ENCODE measurements at places on chromosomes 6 and 20. TPM values are rescaled to one million over a fixed set of nuclear protein-coding genes. Genes with fewer than 3 reads are reported as not detected.
A peak's percentile ranks its signal among the peaks of the same experiment; 100 is the strongest.

- DNase-seq, result no peak
These were observed 1.9 kb upstream of the BCAS4 start for GRCh38 chr20:50792708-50793574.

- DNase-seq, result no peak
These were observed at the start of gene DSP for GRCh38 chr6:7541175-7542064. Gene DSP (plus strand): TSS chr6:7541671. CDS start chr6:7541916, 245 bp downstream.

The SRMS gene
- not detected for polyA plus RNA-seq

The CDH4 gene
- 2.1 TPM for polyA plus RNA-seq

DNA sequence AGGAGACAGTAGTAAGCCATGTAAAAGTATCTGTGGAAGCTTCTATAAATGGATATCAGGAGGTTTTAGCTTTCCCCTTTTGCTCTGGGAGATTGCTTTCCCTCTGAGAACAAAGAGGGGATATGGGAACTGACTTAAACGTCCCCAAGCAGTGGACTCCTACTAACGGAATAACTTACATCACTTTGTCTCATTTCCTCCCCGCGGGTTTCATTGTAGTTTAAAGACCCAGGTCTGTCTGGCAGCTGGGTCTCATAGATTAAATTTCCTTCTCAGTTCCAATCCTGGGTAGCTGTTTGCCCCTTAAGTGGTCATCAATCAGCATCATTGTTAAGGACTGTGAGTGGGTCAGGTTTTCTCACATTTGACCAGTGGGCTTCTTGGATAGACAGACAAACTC, 68.7 kb downstream of the PLAGL1 start:
- no peak for DNase-seq

GRCh38 chr6:73233048-73233447, 7.8 kb upstream of the KHDC1L start:
- DNase-seq, result no peak

DNA sequence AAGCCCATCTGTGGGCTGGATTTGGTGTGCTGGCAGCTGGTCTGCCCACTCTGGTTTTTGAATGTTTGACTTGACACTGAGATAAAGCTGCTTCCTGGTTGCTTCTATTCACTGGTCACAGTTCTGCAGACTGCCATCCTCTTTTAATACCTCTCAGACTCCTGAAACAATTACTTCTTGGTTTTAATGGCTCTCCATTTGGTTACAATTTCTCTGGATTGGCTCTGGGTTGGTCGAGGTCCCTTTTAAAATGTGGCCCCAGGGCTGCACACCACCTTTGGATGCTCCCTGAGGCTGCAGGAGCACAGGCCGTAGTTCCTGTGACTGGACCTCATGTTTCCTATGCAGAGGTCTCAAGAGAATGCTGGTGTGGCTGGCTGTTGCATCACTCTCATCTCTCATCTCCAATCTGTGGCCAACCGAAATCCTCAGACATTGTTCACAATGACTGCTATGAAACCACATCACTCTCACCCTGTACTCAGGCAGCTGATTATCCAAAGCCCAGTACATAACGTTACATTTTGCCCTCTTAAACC, 98.5 kb downstream of the INSM1 start:
- no peak for DNase-seq

GRCh38 chr20:34511891-34512265, 4.3 kb upstream of the DYNLRB1 start:
- DNase-seq, result no peak

DNA sequence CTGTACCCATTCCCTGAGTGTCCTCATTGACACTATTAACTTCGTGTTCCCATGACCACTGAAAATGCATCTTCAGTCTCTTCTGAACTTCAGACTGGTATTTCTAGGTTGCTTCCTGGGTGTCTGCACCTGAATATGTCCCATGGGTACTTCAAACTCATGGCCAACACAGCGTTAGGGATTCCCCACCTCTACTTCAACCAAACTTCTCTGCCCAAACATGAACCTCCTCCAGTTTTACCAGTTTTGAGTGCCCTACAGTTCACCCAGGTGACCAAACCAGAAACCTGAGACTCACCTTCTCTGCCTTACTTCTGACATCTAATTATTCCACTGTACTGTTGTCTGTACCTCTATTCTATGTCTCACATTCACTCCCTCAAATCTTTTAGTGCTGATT, 99.5 kb upstream of the SUPT3H start:
- DNase-seq, result no peak

DNA sequence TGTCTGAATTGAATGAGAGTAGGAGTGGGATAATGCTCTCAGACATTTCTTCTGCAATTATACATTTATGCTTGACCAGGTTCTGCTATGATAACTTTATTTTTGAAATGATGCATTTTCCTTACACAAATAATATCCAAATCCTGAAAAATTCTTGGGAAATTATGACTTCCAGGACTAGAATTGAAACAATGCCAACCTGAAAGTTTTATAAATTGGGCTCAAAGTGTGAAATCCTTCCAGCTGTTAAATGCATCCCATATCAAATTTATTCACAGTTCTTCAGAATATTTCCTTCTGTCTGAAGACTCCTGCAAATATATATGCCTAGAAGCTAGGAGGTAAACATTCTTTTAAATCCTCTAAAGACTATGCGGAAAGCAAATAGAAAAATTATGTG, 155.7 kb upstream of the EYA4 start:
- DNase-seq, result no peak

DNA sequence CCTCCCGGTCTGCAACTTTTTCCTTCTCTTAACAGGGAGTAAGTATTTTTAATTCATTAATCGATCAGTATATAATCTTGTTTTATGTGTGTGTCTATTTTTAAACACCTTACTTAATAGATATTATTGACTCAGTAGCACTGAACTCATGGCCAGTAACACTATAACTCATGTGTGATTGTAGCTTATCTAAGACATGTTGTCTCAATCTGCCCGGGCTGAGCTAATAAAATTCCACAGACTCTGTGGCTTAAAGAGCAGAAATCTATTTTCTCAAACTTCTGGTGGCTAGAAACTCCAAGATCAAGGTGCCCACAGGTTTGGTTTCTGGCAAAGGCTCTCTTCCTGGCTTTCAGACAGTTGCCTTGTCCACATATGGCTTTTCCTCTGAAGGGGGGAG, 68.8 kb upstream of the TNFAIP3 start:
- no peak for DNase-seq

The BPIFA1 gene
- polyA plus RNA-seq, result not detected

DNA sequence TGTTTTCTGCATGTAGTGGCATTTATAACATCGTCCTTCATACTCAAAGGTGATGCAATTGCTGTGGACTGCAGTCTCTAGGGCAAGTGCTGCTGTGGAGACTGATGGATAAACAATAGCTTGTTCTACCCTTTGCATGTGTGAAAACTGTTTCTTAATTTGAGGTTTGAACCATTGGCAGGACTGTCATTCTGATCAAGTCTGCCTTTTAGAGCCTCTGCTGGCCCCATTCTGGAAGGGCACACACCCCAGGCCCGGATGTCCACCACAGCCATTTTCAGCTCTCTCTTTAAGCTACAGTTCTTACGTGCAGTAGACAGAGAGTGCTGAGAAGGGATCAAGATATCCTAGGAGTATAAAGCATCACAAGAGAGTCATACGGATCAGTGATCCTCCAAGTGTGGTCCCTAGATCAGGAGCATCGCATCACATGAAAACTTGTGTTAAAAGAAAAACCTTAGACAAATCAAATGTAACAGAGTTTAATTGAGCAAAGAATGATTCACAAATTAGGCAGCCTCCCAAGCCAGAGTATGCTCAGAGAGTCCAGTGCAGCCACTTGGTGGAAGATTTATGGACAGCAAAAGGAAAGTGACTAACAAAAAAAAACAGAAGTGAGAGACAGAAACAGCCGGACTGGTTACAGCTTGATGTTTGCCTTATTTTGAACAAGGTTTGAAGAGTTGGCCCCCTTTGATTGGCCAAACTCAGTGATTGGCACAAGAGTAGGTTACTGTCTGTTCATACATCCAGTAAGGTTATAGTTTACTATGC, 52.0 kb downstream of the FRK start:
- DNase-seq, result no peak

DNA sequence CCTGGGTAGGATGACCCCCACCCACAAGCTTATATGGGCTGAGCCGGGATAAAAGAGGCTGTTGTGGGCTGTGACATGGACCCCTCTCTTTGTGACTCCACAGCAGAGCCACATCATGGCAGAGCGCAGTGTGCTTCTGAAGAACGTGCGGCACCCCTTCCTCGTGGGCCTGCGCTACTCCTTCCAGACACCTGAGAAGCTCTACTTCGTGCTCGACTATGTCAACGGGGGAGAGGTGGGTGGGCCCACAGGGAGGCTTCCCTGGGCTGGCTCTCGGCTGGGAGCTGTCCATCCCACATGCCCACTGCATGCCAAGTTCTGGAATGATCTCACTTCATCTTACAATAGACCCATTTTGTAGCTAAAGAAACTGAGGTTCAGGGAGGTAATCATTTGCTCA, 10.5 kb downstream of the SGK2 start:
- no peak for DNase-seq

DNA sequence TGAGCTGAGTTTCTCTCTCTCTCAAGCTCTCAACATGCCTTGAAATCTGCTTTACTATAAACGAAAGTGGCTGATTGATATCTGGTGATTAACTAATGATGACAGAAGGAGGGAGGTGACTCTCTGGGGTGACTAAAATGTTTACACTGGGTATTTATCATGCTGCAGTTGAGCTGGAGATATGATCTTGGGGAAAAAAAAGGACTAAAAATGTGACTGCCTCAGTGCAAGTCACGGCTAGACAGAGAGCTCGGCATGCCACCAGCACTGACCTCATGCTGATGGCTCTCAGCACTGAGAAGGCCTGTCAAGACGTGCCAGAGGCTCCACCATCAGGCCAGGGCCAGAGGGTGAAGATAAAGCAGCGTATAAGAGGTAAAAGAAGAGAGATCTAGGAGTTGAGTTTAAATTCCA, 103.1 kb upstream of the SPACA1 start:
- no peak for DNase-seq

GRCh38 chr6:109103942-109104341, 8.6 kb downstream of the CEP57L1 start:
- no peak for DNase-seq

- no peak for DNase-seq
These were observed 144.5 kb upstream of the HMGN3 start for GRCh38 chr6:79378957-79379356.

DNA sequence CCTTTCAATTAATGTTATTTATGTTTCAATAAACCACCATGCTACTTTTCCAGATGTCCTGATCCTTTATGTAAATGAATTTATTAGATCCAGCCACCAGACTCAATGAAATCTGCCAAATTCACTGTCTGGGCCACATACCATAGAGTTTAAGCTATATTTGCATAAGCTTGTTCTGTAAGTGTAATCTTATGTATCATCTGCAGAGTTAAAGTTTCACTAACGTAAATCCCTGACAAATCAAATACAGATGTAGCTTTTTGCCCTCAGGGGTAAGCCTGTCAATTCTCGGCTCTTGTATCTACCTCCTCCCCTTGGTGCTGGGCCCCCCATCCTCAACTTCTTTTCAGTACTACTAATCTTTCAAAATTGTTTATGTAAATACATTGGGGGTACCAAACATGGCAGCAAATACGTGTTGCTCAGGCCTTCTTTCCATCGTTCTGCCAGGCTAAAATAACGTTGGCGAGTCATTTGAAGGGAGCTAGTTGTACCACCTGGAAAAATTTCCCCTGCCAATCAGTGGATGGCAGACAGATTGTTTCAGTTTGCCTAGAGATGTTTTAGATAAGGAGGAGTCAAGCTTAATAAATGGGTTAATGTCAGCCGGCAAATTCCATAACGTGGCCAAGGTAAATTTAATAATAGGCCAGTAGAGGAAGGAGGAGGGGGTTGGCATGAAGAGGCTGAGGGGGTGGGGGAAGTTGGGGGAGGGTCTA, 79.6 kb downstream of the RPS12 start:
- no peak for DNase-seq

DNA sequence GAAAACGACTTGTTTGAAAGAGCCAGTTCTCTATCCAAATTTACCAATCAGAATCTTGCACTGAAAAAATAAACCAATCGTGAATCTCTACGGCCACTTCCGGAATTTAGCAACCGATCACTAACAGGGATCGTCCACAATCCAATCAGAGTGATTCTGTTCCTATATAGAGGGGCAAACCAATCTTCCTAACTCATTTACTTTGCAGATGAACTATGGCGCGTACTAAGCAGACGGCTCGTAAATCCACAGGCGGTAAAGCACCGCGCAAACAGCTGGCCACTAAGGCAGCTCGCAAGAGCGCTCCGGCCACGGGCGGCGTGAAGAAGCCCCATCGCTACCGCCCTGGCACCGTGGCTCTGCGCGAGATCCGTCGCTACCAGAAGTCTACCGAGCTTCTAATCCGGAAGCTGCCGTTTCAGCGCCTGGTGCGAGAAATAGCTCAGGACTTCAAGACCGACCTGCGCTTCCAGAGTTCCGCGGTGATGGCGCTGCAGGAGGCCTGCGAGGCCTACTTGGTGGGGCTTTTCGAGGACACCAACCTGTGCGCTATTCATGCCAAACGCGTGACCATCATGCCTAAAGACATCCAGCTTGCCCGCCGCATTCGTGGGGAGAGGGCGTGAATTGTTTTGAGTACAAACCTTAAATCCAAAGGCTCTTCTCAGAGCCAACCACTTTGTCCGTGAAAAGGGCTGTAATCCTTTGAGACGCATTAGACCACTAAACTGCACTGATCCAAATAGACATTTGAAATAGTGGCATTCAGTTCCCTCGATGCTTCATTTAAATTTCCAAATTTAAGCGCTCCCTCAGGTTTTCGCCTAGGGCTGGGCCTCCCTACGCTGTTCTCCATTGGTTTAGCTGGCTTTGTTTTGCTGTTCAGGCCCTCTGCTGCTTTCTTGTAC, 138.0 kb downstream of the HFE start:
- peak; percentile 86 for DNase-seq

- DNase-seq, result no peak
These were observed 20.9 kb upstream of the SRF start for GRCh38 chr6:43150051-43150751.
